ENCODE measurements at places on chromosomes 7 and 10.
A peak's percentile ranks its signal among the peaks of the same experiment; 100 is the strongest.

- no peak for DNase-seq
These were observed 33.5 kb upstream of the UMAD1 start for GRCh38 chr7:7607010-7607409.

DNA sequence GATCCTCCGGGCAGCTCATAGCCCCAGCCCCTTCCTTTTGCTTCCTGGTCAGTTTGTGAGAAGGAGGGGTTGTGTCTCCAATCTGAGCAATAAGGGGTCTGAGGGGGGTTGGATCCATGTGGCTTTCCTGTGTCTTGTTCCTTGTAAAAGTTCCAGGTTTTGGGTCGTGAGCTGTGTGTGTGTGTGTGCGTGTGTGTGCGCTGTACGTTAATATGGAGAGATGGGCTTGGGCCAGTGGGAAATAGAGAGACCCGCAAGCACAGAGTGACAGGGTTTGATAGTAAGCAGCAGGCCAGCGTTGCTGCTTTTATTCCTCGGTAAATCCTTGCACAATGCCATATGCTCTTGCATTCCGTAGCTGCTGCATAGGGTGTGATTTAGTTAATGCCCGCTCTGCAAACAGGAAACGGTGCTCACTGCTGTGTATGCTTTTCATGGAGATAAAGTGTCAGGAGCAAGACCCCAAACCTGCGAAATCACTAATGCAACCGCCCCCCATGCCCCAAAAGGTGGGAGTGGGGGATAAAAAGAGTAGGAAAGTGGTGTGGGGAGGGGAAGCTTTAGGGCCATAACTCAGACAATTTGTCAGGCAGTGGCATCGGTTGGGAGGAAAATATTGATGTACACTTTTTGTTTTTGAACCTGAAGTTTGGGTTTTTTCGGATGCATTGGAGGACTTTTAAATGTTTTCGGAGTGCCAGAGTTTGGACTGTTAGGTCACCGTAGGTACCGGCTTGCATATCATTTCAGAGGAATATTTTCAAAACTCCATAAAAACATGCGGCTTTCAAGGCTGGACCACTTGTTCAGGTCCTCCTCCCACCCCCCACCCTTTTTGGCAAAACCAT is 108.7 kb downstream of the TCF7L2 start:
- peak; percentile 60 for DNase-seq

GRCh38 chr7:43653891-43654504 is 71.1 kb downstream of the STK17A start:
- no peak for DNase-seq

GRCh38 chr7:147062897-147063296 is 946.3 kb downstream of the CNTNAP2 start:
- DNase-seq: no peak

DNA sequence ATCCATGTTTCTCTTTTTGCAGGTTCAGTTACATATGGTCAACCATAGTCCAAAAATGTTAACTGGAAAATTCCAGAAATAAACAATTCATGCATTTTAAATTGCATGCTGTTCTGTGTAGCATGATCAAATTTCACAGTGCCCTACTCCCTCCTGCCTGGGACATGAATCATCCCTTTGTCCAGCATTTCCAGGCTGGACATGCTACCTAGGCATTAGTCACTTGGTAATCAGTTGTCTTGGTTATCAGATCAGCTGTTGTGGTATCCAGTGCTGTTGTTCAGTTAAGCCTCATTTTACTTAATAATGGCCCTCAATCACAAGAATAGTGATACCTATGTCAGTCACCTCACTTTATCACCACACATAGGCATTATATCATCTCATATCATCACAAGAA is 7.3 kb upstream of the PNLIP start:
- no peak for DNase-seq

GRCh38 chr10:124126145-124126982 is 33.0 kb upstream of the CHST15 start:
- DNase-seq: no peak

DNA sequence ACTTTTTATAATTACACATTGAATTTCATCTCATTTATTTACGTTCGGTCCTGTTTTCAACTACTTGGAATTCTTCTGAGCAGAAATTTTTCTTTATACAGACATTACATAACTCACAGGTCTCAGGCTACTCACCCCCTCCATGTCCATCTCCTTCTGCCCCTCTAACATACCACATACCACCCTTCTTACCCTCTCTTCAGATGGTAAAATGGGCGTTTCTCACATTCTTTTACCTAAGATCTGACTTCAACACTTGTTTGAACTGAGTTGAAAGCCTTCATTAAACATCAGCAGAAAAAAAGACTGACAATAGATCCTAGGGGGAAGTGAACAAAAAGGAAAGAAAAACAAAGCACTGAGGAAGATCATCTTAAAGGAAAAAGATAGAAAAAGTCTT is 309.7 kb downstream of the CTNNA3 start:
- no peak for DNase-seq

DNA sequence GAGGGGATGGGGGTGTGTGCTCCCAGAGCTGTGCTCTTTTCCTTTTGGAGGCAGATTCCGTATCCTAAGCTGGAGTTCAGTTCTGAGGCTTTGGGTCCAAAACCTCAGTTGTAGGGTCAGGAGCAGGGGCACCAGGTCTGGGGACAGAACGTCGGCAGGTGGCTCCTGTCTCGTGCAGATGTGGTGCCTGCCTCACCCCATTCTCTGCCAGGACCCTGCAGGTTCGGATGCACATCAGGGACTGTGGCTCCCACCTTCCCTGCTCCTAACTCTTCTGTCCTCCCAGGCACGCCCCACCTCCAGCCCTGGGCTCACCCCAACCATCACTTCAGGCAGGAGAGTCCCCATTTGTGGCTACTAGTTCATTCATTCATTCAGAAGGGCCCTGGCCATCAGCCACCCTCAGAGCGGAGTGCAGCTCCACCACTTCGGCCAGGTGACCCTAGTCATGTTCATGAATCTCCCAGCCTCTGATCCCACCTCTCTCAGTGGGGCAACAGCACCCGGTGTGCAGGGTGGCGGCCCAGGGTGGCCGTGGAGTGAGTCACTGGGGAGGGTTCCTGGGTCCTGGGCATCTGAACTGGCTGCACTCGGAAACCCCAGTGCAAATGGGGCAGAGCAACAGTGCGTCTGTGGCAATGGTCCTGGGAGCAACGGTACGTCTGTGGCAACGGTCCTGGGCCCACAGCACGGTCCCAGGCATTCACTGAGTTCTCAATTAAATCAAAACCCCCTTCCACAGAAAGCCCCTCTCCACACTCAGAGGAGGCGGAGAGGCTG is 100.8 kb upstream of the FAM20C start:
- DNase-seq: no peak

DNA sequence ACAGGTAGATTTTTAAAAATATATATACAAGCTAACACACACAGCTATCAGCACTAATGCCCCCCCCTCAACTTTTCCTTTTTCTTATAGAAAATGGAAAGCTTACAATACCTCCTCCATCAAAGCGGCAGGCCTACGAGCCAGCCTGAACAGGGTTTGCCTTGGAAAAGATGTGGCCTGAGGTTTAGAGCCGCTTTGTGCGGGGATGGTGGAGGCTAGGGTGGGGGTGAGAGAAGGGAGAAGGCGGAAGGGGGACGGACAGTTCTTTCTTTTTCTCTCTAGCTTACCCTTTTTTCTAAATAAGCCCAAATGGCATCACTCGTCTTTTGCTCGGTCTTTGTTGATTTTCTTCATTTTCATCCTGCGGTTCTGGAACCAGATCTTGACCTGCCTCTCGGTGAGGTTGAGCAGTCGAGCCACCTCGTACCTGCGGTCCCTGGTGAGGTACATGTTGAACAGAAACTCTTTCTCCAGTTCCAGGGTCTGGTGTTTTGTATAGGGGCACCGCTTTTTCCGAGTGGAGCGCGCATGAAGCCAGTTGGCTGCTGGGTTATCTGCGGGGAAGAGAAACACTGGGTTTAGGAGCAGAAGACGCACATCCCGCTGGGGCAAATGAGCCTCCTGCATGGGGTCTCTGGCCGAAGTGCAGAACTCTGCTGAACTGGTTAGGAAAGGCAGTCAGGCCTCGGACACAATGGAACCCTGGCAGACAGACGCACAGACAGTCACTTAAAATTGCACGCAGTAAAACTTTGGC is 1.9 kb downstream of the HOXA9 start:
- no peak for DNase-seq

DNA sequence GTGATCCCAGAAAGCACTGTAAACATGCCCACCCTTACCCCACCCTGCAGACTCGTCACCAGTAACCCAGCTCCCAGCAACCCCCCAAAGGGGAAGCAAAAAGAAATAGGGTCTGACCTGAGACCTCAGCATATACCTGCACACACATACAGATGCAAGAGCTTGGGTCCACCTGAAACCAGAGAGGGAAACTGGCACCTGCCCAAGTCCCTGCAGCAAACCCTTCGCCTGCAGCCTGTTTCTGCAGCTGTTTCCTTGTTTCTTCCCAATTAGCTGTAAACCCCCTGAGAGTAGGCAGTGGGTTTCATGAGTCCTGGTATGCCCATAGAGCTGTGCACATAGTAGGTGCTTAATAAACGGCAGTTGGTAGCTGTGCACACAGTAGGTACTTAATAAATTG is 140.5 kb downstream of the FGFR2 start:
- DNase-seq: no peak

DNA sequence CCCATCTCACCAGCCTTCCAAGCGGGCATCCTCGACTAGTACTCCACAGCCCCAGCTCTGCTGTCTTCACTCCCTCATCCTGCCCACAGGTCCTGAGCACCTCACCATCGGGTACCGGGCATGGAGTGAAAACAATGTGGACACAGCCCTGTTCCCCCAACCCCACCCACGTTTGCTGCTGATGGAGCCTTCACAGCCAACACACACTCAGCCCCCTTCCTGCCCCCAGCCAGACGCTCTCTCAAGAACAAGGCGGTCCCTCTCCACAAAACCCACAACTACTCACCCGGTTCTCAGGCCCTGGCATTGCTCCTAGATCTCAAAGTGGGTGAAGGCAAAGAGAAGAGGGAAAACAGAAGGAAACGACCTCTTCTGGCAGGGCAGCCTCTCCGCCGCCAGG is 56.1 kb downstream of the SLIT1 start:
- no peak for DNase-seq

DNA sequence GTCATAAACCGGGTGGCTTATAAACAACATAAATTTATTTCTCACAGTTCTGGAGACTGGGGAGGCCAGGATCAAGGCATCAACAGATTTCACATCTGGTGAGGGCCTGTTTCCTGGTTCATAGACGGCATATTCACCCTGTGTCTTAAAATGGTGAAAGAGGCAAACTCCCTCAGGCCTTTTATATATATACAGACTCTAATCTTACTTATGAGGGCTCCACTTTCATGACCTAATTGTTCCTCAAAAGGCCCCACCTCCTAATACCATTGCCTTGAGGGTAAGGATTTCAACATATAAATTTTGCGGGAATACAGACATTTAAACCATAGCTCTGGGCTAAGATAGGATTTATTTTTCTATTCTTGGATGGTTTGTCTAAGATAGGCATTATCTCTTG is 187.2 kb downstream of the PPP1R3A start:
- no peak for DNase-seq

- no peak for DNase-seq
These were observed 49.2 kb upstream of the ELFN1 start for GRCh38 chr7:1620835-1621234.

GRCh38 chr10:62861507-62861906 is 45.3 kb upstream of the EGR2 start:
- DNase-seq: no peak

DNA sequence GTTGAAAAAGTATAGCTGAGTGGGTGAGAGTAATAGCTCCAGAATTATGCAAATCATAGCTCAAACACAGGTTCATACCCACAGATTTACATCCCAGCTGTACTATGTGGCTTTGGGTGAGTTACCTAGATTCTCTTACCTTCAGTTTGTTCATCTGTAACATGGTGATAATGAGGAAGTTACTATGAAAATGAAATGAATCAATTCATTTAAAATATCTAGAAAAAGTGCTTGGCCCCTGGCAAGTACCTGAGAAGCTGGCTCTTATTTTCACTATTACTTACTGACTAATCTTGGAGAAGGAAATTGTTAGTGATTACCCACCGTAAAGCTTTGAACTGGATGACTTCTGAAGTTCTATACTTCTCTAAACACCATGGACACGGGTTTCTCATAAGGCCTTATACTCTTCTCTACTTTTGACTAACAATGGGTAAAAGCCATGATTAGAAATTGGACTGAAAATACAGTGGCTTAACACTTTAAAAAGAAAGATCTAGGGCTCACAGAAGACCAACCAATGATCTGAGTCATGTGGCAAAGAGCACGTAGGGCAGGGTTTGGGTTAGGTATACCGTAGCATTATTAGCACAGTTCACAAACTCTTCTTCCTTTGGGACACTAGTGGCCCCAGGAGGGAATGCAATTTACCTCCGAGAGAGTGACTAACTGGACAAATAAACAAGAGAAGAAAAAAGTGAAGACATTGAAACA is 149.2 kb downstream of the PLPP4 start:
- DNase-seq: no peak

- no peak for DNase-seq
These were observed 167.0 kb upstream of the CDK1 start for GRCh38 chr10:60611291-60611747.

DNA sequence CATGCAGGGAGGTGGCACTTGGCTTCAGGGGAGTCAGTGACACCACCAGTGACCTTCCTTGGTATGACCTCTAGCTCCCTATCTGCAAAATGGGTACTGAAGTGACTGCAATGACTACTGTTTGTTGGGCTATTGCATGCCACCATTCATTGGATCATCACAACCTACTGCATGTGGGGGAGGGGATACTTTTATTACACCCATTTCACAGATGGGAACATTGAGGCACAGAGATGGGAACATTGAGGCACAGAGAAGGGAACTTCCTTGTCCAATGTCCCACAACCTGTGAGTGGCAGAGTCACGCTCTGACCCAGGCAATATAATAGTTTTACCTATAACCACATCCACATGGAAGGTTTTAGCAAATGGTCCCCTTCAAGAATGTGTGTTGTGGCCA is 12.2 kb upstream of the MYH16 start:
- DNase-seq: no peak

DNA sequence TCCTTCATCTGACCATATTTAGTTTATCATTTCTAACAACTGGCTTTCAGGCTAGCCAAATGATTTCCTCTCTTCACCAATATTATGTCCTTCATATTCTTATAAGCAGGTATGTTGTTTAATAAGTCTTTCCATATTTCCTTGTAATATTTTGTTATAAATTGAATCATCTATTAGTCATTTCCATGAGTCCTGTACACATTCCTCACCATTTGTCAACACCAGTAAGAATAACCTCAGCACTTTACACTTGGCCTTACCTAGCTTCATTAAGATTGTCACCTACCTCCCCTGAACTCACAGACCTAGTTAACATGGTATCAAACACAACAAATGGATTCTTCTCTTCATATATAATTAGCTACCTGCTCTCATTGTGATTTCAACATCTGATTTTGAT is 282.3 kb downstream of the SEMA3D start:
- DNase-seq: no peak

- DNase-seq: no peak
These were observed 858.3 kb downstream of the GRM8 start for GRCh38 chr7:126394406-126394805.

DNA sequence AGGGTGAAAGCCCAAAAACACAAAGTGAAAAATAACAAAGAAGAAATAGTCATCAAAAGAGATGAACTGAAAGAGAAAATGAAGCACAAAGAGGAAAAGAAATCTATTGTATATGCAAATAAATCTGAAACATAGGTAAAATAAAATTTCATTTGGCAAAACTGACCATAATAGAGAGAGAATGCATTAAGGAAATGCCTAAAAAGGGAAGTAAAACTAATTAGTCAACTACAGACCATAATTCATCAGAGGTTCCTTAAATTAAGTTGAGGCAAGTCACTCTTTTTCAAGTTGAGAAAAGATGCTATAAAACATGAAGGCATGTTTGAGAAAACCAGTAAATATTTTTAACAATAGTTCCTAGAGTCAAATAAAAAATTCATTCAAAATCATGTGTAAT is 233.3 kb downstream of the LRRN3 start:
- DNase-seq: no peak

GRCh38 chr7:31100445-31100844 is 48.3 kb downstream of the ADCYAP1R1 start:
- no peak for DNase-seq

Data from substantia nigra (tissue), 51 donors.